A549 treated with CORT108297 at 1 μM for 4 hours (cell line): ENCODE measurements at places on chromosomes 7 and 10. TPM values are rescaled to one million over a fixed set of nuclear protein-coding genes. Genes with fewer than 3 reads are reported as not detected.

CRPPA gene
- total RNA-seq: 0.45 to 0.85 TPM (median 0.57 TPM) in 5 replicates

NAT16 gene
- total RNA-seq: 0.10 to 0.17 TPM (median 0.14 TPM) in 5 replicates

C10orf88 gene
- 7.2 to 9.5 TPM (median 9.2 TPM) in 5 replicates for total RNA-seq

NPFFR1 gene
- total RNA-seq: not detected in 5 replicates

FAM237B gene
- total RNA-seq: not detected in 5 replicates

ZNF239 gene
- total RNA-seq: 2.3 to 4.5 TPM (median 2.5 TPM) in 5 replicates

PTPRN2 gene
- 0.64 to 1.1 TPM (median 0.82 TPM) in 5 replicates for total RNA-seq

TAS2R41 gene
- not detected in 5 replicates for total RNA-seq

GPR26 gene
- total RNA-seq: not detected in 5 replicates

TCERG1L gene
- not detected in 5 replicates for total RNA-seq

IL6 gene
- 0.59 to 4.5 TPM (median 2.5 TPM) in 5 replicates for total RNA-seq

SEPTIN7 gene
- total RNA-seq: 183 to 275 TPM (median 209 TPM) in 5 replicates

TMEM213 gene
- total RNA-seq: not detected in 5 replicates

PNLIPRP3 gene
- 0.03 TPM in 1 of 5 replicates, not detected in the others for total RNA-seq

HOXA3 gene
- total RNA-seq: 6.1 to 10.2 TPM (median 9.8 TPM) in 5 replicates

PLXNA4 gene
- 0.97 to 1.9 TPM (median 1.4 TPM) in 5 replicates for total RNA-seq

PLEKHS1 gene
- total RNA-seq: 0.03 to 0.09 TPM (median 0.07 TPM) in 4 of 5 replicates, not detected in the other

CAV1 gene
- 393 to 546 TPM (median 490 TPM) in 5 replicates for total RNA-seq

PON1 gene
- 0.29 to 1.2 TPM (median 0.68 TPM) in 5 replicates for total RNA-seq

CCDC3 gene
- 0.75 to 1.2 TPM (median 1.2 TPM) in 5 replicates for total RNA-seq

SCIN gene
- 0.32 to 0.50 TPM (median 0.42 TPM) in 5 replicates for total RNA-seq

WNT16 gene
- total RNA-seq: not detected in 5 replicates

MNX1 gene
- 3.9 to 6.5 TPM (median 5.0 TPM) in 5 replicates for total RNA-seq

FGL2 gene
- not detected in 5 replicates for total RNA-seq

NKX1-2 gene
- 0.02 to 0.10 TPM in 2 of 5 replicates, not detected in the others for total RNA-seq

HABP2 gene
- total RNA-seq: 0.07 to 0.15 TPM (median 0.12 TPM) in 5 replicates

SORCS3 gene
- total RNA-seq: not detected in 5 replicates

EZH2 gene
- total RNA-seq: 21.1 to 25.4 TPM (median 22.2 TPM) in 5 replicates

PAX2 gene
- 0.09 to 0.30 TPM (median 0.19 TPM) in 5 replicates for total RNA-seq

NACAD gene
- total RNA-seq: 0.14 to 0.35 TPM (median 0.18 TPM) in 5 replicates

SP8 gene
- total RNA-seq: not detected in 5 replicates

C10orf53 gene
- total RNA-seq: not detected in 5 replicates

HOXA11 gene
- total RNA-seq: 0.54 to 0.79 TPM (median 0.77 TPM) in 5 replicates

SDK1 gene
- 0.27 to 0.53 TPM (median 0.42 TPM) in 5 replicates for total RNA-seq
